ENCODE measurements at places on chromosomes 2 and 18.

DNA sequence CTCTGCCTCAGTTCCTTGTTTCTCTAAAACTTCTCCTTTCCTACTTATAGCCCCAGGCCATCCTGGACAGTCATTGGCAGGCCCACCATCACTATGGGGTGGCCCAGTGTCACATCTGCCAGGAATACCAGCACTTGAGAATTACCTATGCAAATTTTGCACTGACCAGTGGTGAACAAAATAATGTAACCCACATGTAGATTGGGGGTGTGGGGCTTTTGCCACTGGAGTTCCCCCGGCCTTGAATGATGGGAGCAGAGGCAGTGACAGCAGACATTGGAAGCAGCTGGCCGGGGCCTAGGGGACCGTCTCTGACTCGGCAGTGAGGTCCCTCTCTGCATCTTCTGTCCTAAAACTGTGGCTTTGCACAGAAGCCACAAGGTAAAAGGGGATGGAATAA, 24.9 kb upstream of the DNMT3A start:
- no peak overlapping the region for H3K4me3 ChIP-seq
- H3K27ac ChIP-seq = no peak overlapping the region
- no peaks in the 10 kb centered on the region for H3K36me3 ChIP-seq
- no peak for DNase-seq

DNA sequence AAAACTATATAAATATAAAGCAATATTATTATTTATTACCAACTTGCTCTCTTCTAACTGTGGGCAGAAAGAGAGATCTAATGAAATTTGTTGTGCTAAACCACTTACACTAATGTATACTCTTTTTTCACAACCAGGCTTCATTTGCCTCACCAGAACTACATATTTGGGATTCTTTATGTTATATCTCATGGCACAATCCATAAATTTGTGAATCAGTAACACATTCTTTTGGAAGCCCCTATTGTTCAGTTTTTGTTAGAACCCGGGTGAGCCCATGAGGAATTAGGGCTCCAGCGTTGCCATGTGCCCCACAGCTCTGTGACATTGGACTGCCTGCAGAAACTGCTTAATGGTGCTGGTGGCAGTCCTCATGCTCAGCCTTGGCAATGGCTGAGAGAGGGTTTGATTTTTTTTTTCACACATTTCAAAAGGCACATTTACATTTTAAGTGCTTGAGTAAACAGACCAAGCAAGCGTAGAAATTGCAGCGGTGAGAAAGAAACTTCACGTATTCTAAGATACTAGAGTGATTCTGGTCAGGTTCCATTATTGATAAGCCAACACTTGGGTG, 15.3 kb downstream of the VIT start:
- no peaks in the 10 kb centered on the region for H3K4me1 ChIP-seq
- H3K36me3 ChIP-seq = no peaks in the 10 kb centered on the region
- H3K27me3 ChIP-seq = no peaks in the 10 kb centered on the region
- no peak overlapping the region for H3K27ac ChIP-seq

DNA sequence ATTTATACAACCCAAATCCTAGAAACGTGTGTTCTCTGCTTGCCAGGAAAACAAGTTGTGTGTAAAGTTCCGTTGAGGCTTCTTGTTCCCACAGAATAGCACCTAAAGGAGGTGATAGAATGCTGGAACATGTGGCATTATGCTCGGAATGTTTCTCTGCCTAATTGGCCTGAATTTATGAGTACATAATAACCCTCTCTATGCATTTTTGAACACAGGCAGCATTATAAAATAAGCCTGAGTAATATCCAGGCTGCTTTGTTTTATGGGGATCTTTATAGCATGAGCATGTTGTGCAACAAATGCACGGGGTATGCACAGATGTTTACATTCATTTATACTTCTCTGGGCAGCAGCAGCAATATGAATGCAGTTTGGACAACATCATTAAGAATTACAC, 385.7 kb downstream of the MBD2 start:
- H3K36me3 ChIP-seq = no peaks in the 10 kb centered on the region
- no peaks in the 10 kb centered on the region for H3K4me1 ChIP-seq
- no peak overlapping the region for H3K27ac ChIP-seq
- H3K4me3 ChIP-seq = no peak overlapping the region

GRCh38 chr2:44242904-44243303, 32.4 kb upstream of the SLC3A1 start:
- no peak overlapping the region for H3K27ac ChIP-seq
- no peak for DNase-seq
- H3K27me3 ChIP-seq = no peaks in the 10 kb centered on the region
- no peak overlapping the region for H3K4me3 ChIP-seq

- no peak for DNase-seq
- no peaks in the 10 kb centered on the region for H3K27me3 ChIP-seq
- H3K4me1 ChIP-seq = no peaks in the 10 kb centered on the region
- H3K36me3 ChIP-seq = no peaks in the 10 kb centered on the region
- no peak overlapping the region for H3K27ac ChIP-seq
Observed at GRCh38 chr2:75292826-75293225, 93.5 kb upstream of the TACR1 start.

DNA sequence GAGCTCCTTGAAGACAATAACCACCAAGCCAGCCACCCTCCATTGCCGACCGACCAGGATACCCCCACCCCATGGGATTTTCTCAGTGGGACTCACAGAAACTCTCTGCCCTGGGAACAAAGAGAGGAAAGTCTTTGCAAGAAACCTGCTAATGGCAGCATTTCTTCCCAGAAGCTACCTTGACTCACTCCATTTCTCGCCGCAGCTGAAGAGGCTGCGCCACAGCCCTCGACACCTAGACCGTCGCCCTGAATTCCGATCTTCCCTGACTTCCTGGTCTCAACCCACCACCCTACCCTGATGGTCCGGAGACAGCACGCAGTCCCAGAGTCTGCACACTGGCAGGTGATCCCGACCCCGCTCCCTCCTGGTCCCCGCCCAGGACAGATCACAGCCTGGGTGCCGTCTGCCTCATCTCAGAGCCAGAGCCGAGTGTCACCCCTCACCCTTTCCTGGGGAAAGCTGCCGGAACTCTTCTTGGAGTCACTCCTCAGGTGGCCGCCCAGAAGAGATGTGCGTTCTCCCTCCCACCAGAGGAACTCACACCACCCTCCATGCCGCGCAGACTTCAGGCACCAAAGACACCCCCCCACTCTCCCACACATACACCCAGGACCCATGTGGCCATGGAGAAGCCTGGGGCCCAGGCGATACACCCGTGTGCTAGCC, 24.6 kb downstream of the AQP12A start:
- H3K27ac ChIP-seq = no peak overlapping the region
- H3K4me3 ChIP-seq = no peak overlapping the region
- no peaks in the 10 kb centered on the region for H3K36me3 ChIP-seq
- no peaks in the 10 kb centered on the region for H3K27me3 ChIP-seq
- DNase-seq = no peak

- DNase-seq = peak; percentile 51
- H3K27ac ChIP-seq = no peak overlapping the region
- H3K36me3 ChIP-seq = no peaks in the 10 kb centered on the region
Observed at GRCh38 chr2:3612639-3613523, 18.0 kb downstream of the COLEC11 start.

DNA sequence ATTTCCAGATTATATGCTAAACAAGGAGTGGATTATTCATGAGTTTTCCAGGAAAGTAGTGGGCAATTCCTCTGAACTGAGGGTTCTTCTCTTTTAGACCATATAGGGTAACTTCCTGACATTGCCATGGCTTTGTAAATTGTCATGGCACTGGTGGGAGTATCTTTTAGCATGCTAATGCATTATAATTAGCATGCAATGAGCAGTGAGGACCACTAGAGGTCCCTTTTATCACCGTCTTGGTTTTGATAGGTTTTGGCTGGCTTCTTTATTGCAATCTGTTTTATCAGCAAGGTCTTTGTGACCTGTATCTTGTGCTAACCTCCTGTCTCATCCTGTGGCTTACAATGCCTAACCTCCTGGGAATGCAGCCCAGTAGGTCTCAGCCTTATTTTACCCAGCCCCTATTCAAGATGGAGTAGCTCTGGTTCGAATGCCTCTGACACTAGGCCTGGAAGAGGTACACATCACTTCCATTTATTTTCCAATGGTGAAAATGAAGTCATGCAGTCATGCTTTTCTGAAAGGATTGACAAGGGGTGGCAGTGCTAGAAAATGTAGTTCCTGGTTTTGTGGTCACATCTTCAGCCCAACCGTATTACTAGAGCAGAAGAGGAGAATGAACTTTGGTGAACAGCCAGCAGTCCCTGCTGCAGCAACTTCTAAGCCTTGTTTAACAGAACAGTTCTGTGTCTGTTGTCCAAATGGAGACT, 26.6 kb upstream of the ITGA4 start:
- H3K4me1 ChIP-seq = no peaks in the 10 kb centered on the region
- no peak for DNase-seq
- H3K27ac ChIP-seq = no peak overlapping the region

GRCh38 chr18:3717376-3718025, 267.5 kb downstream of the TGIF1 start:
- H3K4me3 ChIP-seq = no peak overlapping the region
- H3K36me3 ChIP-seq = no peaks in the 10 kb centered on the region
- H3K27ac ChIP-seq = no peak overlapping the region
- no peak for DNase-seq

GRCh38 chr2:180540761-180541160, 439.6 kb upstream of the UBE2E3 start:
- H3K36me3 ChIP-seq = no peaks in the 10 kb centered on the region
- H3K4me1 ChIP-seq = no peaks in the 10 kb centered on the region
- H3K4me3 ChIP-seq = no peak overlapping the region
- DNase-seq = no peak
- H3K27me3 ChIP-seq = no peaks in the 10 kb centered on the region
- no peak overlapping the region for H3K27ac ChIP-seq

GRCh38 chr2:62765619-62766376, 60.3 kb downstream of the EHBP1 start:
- peaks cover 8% of the 10 kb centered on the region for H3K4me1 ChIP-seq
- no peak overlapping the region for H3K27ac ChIP-seq
- H3K27me3 ChIP-seq = no peaks in the 10 kb centered on the region
- DNase-seq = no peak
- no peak overlapping the region for H3K4me3 ChIP-seq

GRCh38 chr2:115163572-115163971, 721.1 kb downstream of the DPP10 start:
- H3K36me3 ChIP-seq = no peaks in the 10 kb centered on the region
- no peaks in the 10 kb centered on the region for H3K4me1 ChIP-seq
- H3K27me3 ChIP-seq = peaks cover 56% of the 10 kb centered on the region
- DNase-seq = no peak
- no peak overlapping the region for H3K4me3 ChIP-seq

DNA sequence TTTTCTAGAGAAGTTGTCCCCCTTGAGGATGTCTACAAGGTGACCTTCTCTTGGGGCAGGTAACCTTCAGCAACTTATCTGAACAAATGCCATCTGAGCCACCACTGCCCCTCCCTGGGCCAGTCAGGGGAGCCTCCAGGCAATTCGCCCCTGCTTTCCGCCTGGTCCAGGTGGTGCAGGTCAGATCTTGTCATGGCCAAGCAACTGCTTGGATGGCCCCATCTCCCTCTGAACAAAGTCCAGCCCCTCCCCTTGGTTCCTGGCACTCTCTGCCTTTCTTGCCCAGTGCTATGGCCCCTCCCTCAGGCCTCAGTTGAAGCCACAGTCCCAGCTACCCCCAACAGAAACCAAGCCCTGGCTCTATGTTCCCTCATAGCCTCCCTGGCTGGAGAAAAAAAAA, 138.7 kb downstream of the ALPK2 start:
- peaks cover 7% of the 10 kb centered on the region for H3K27me3 ChIP-seq
- H3K4me1 ChIP-seq = peaks cover 9% of the 10 kb centered on the region
- H3K27ac ChIP-seq = no peak overlapping the region
- H3K4me3 ChIP-seq = no peak overlapping the region

- no peaks in the 10 kb centered on the region for H3K36me3 ChIP-seq
- no peaks in the 10 kb centered on the region for H3K27me3 ChIP-seq
- H3K27ac ChIP-seq = peak overlapping the region; percentile 61
- H3K4me3 ChIP-seq = no peak overlapping the region
Observed at GRCh38 chr18:58615140-58616132, 13.5 kb downstream of the ALPK2 start.

DNA sequence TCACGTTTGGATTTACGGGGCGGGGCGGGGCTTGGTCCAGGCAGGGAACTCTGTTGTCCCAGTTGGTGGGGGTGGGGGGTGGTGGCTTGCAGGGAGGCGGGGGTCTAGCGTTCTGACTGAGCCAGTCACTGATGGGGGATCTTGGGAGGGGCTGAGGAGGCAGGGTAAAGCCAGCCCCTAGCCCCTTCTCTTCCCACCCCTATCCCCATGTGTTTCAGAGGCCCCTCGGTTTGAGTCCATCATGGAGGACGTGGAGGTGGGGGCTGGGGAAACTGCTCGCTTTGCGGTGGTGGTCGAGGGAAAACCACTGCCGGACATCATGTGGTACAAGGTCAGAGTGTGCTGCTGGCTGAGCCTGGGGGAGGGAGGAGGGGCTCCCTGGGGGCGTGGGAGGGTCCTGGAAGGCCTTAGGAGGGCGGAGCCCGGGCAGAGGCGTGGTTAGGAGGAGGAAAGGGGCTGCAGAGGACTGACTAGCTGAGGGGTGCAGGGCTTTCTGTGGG, 22.0 kb upstream of the GMPPA start:
- no peak overlapping the region for H3K27ac ChIP-seq
- H3K4me1 ChIP-seq = no peaks in the 10 kb centered on the region
- H3K4me3 ChIP-seq = no peak overlapping the region
- H3K36me3 ChIP-seq = no peaks in the 10 kb centered on the region
- no peak for DNase-seq
- H3K27me3 ChIP-seq = peaks cover 6% of the 10 kb centered on the region

DNA sequence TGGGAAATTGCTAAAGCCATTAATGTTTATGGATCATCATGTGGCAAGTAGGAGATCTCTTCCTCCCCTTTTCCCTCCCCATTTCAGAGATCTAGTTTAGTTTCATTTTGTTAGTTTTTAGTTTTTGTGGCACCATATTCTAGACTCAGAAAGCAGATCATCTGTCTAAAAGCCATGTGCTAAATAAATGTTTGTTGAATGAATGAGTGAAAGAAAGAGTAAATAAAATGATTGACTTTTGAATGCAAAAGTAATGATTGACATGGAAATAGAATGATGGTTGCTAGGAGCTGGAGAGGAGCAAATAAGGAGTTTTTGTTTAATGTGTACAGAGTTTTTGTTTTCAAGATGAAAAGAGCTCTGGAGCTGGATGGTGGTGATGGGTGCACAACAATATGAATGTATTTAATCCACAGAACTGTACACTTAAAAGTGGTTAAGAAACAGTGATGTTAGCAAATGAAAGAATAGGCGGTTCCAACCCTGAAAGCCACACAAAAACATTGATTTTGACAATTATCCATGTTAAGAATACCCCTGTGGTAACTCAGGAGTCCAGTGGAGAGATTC, 23.6 kb downstream of the TMEM178A start:
- no peak for DNase-seq
- no peaks in the 10 kb centered on the region for H3K36me3 ChIP-seq
- H3K4me1 ChIP-seq = no peaks in the 10 kb centered on the region
- no peak overlapping the region for H3K4me3 ChIP-seq
- H3K27ac ChIP-seq = no peak overlapping the region

DNA sequence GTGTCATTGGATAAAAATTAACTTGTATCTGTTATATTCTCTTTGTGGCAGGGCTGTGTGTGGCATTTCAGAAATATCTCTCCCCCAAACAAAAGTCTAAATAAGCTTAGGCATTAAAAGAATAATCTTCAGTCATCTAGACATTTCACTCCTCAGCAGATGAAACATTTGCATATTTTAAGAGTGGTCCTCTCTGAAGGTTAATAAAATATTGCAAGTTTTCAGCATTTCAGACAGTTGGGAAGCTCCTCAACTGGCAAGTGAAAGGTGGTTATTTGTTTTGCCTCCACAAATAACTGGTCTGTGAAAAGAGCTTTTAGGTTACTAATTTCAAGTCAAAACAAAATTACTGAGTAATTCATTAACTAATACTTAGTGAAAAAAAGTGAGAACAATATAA, 462.6 kb downstream of the EPHA4 start:
- DNase-seq = no peak
- no peak overlapping the region for H3K4me3 ChIP-seq
- H3K4me1 ChIP-seq = peaks cover 5% of the 10 kb centered on the region
- no peak overlapping the region for H3K27ac ChIP-seq
- H3K27me3 ChIP-seq = no peaks in the 10 kb centered on the region
- no peaks in the 10 kb centered on the region for H3K36me3 ChIP-seq

Measured in upper lobe of right lung (tissue), 1 donor.